CD4-positive, alpha-beta T cell treated with Interleukin-17A for 1 hour (primary cell): ENCODE measurements at places on chromosomes 3 and 15.
A peak's percentile ranks its signal among the peaks of the same experiment; 100 is the strongest.

DNA sequence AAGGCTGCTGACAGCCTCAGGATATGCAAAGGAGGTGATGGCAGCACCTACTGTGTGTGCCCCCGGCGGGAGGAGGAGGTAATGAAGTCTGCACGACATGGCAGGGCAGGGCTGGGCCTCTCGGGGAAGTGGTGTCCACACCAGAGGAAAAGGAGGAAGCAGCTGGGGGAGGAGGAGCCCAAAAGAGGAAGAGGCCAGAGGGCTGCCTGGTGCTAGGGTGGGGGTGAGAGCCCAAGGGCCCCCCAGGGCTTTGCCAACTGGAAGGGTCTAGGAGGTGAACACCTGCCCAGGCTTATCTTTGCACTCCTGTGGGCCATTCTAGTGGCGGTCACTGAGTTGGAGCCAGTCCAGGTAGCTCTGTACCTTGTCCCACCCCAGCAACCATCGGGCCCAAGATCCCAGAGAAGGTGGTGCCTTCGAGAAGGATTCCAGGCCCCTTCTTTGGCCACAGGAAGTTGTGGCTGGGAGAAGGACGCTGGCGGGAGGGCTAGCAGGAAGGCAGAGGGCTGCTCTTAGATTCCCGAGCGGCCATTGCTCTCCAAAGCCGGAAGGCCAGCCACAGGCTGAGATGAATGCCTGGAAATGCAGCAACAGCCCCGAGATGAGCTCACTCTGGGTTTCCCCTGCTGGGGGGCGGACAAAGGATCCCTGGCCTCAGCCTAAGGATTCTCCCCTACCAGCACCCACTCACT is 7.0 kb downstream of the GNAI2 start:
- DNase-seq = peak; percentile 57

DNA sequence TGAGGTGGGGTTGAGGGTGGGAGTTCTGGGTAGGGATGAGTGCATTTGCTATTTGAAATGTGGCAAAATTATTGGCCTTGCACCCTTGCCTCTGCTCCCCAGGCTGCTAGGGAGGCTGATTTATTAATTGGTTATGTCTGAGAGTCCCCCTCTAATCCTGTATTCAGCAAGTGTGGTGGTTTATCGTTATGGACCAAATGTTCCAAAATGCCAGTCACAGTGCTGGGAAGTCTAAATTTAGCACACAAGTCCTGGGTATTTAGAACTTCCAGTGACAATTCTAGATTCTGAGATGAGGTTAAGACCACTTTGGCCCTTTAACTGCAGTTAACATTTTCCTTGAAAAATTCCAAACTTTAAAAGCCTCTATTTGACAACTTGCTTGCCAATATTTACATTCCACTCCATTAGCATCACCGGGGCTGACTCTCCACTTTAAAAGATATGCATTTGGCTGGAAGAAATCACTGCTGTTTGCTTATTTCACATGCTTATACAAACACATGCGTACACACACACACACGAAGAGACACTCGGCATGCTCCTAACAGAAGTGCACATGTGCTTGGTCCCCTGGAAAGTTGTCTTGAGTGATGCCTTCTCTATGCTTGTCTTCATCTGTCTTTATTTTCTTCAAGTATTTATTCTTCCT is 247.7 kb downstream of the IL20RB start:
- DNase-seq = no peak

- DNase-seq = no peak
Measured at GRCh38 chr3:47681016-47681415, 100.7 kb downstream of the SMARCC1 start.

- no peak for DNase-seq
Measured at GRCh38 chr15:74895830-74896229, 6.0 kb downstream of the MPI start.

DNA sequence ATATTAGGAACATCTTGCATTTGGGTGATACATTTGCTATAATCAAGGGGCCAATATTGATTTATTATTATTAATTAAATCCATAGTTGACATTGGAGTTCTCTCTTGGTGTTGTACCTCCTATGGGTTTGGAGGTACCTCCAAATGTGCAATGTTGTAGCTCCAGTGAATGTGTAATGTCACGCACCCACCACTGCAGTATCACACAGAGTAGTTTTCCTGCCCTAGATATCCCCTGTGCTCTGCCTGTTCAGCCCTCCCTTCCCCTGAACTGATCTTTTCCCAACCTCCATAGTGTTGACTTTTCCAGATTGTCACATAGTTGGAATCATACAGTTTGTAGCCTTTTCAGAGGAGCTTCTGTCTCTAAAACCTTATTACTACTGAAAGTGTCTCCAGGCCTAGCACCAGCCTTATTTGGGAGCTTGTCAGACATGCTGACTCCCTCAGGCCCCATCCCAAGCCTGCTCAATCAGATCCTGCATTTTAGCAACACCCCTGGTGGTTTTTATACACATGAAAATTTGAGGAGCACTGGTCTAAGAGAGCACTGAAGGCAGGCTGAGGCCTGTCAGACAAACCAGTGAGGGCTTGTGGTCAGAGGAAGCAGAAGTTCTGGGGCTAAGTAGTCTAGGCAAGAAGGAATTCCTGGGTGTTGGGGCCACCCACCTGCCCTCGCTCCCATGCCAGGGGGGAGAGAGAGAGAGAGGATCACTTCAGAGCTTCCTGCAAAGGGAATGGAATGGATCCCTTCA is 73.4 kb downstream of the SLC6A11 start:
- no peak for DNase-seq

DNA sequence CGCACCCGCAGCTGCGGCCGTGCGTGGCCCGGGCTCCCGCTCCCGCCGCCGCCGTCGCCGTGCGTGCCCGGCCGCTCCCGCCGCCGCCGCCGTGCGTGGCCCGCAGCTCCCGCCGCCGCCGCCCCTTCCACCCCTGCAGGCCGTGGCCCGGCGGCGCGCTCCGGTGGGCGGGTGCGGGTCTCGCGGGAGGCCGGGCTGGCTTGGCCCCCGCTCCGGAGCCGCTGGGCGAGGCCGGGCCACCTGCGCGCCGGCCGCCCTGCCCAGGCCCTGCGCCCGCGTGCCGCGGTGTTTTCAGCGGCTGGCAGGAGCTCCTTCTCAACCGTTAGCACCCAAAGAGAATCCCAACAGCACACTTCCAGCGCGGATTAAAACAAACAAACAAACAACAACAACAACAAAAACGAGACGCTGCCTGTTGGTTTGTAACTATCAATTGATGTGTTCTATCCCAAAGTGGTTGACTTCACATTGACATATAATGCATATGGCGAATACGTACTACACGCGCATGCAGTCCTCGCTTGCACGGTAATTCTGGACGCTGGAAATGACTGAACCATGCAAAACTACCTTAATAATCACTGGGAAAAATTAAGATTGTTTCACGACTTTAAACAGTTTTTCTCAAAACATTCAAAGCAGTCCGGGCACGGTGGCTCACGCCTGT is 113.7 kb upstream of the GOLGA8J start:
- DNase-seq = no peak

DNA sequence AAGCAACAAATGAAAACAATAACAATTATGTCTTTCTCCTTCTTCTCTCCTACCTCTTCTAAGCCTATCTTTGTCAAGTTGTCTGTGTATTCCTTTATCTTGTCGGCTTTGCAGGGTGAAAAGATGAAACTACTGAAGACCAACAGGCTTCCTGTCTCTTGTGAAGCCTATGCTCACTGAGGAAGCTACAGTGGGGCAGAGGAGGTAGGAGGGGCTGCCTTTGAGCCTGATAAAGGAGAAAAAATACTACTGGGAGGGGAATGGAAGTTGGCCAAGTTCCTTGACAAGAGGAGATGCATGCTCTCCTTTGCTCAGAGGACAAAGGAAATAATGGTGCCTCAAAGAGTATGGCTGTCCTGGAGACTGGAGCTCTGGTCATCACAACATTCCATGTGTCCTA is 92.0 kb downstream of the IGSF11 start:
- DNase-seq = no peak

GRCh38 chr15:70217226-70218160 is 119.8 kb upstream of the TLE3 start:
- DNase-seq = no peak

DNA sequence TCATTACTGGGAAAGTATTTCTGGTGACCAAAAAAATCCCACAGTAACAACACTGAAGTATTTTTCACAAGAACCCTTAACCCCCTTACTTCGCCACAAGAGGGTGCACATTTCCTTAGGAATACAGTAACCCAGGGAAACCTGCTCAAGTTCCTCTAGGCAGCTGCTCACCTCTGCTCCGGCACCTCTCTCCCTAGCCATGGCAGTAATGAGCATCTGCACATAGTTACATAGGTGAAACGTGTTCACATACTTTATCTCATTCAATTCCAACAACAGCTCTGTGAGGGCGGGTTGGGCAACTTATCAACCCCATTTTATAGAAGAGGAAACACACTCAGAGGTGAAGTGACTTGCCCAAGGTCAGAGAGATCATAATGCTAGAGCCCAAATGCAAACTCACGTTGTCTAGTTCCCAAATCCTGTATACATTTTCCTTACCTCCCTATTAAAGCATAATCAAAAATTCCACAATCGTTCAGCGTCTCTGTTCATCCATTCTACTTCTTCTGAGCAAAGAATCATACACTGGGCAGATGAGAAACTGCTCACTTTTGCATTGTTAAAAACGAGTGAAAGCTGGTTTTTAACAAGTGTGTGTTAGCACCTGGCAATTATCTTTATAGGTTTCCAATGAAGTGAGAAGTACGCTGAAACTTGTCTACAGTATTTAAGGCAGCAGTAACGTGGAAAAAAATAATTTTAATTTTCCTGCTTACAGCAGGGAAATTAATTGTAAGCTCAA is 90.7 kb downstream of the IGF2BP2 start:
- DNase-seq = no peak

GRCh38 chr3:45871780-45872179 is 14.6 kb upstream of the CCR9 start:
- DNase-seq = no peak

- peak; percentile 17 for DNase-seq
Measured at GRCh38 chr3:31536497-31536896, 3.8 kb downstream of the STT3B start.

DNA sequence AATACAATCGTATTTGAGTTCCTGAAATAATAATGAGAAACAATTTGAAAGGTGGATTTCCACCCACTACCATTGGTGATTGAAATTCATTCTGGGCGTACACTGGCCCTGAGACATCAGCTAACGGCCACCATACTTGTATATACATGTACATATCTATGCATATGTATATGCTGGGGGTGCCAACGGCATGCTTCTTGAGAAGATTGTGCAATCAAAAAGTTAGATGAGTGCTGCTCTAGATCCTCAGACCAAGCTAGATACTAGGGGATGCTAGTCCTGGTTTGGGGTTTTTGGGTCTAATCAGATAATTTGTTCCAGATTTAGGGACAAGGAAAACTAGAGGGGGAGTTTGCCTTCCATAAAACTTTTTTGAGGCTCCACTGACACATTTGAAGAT is 2.9 kb downstream of the TMEM40 start:
- DNase-seq = no peak

GRCh38 chr15:95025924-95026728 is 794.8 kb downstream of the MCTP2 start:
- no peak for DNase-seq

- no peak for DNase-seq
Measured at GRCh38 chr15:60116456-60117089, 112.5 kb downstream of the FOXB1 start.

DNA sequence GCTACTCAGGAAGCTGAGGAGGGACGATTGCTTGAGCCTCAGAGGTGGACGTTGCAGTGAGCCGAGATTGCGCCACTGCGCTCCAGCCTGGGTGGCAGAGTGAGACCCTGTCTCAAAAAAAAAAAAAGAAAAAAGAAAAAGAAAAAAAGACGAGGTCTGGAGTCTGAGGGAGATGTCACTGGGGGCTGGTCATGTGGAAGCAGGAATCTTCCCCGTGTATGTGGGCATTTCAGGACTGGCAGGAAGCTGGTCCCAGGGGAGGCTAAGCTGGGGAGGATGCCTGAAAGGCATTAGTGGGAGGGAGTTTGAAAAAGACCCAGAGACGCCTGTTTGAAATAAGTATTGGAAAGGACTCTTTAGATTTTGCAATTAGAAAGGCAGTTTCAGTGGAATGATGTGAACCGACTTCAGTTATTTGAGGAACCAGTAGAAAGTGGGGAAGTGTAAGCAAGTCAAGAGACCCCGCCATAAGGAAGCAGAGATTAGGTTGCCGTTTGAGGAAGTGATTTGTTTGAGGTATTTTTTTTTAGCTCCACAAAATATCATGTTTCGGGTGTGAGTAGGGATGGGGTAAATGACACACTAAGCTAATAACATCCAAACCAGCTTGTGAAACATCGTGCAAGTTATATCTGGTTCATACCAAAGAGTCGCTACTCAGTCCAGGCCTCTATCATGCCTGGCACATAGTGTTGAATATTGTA is 55.5 kb downstream of the ST6GAL1 start:
- peak; percentile 13 for DNase-seq

DNA sequence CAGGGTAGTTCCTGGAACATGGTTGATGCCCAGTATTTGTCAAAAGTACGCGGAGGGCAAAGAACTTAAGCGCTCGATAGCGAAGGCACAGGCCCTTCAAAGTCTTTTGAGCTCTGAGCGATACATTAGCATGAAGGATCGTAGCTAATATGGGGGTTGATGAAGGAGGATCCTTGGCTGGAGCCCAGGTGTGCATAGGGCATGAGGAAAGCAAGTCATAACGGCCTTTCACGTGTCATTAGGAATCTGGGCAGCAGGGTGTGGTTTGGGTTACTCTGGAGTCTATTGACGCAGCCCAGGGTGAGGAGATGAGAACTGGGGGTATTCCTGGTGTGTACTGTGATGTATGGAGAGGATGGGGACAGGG is 31.7 kb downstream of the SPINK8 start:
- no peak for DNase-seq

- DNase-seq = no peak
Measured at GRCh38 chr3:71994203-71994602, 209.3 kb upstream of the PROK2 start.

GRCh38 chr15:99961011-99961441 is 227.8 kb upstream of the LYSMD4 start:
- no peak for DNase-seq

DNA sequence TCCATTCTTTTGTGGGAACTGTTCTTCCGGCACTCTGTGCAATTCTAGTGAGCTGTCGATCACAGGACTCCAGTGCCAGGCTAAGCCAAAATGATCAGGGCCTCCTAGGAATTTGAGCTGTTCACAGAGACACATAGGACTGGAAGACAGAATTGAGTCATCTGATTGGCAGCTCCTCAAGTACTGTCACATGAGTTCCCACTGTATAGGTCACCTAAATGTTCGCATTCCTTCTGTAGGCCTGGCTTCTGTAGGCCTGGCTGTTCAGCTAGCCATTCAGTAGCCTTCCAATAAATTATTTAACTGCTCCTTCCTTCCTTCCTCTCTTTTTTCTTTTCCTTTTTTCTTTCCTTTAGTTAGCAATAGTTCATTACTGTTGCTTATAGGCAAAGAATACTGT is 4.3 kb downstream of the PROS1 start:
- DNase-seq = no peak
